ENCODE measurements at places on chromosomes 13 and 19. TPM values are rescaled to one million over a fixed set of nuclear protein-coding genes. Genes with fewer than 3 reads are reported as not detected.

LAIR1 gene
- 0.33 TPM for total RNA-seq

NEK5 gene
- not detected for total RNA-seq

DNA sequence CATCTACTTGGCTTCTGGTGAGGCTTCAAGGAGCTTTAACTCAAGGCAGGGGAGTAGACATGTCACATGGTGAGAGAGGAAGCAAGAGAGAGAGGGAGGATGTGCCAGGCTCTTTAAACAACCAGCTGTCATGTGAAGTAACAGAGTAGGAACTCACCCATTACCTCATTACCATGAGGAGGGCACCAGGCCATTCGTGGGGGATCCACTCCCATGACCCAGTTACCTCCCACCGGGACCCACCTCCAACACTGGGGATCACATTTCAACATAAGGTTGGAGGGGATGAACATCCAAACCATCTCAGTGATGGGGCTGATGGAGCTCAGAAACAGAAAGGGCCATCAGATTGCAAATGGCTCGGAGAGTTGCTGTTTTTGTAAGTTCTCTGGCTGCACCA lies 12.9 kb downstream of the VSTM2B start:
- DNase-seq = no peak

DNA sequence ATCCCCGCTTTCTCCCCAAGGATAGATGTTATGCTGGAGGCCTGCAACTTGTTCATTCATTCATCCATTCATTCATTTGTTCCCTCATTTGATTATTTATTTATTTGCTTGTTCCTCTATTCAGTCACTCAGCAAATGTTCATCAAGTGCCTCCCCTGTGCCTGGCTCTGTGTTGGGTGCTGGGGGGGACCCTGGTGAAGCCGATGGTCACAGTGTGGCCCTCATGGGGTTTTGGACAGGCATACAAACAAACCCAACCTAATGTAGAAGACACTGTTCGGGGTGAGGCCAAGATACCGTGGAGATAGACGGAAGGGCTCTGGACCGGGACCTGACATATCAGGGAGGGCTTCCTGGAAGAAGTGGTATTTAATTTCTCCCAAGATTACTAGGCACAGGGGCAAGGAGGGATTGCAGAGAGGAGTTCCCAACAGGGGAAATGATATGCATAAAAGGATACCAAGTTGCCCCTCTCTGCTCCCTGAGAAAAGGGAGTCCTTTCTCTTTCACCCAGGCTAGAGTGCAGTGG lies 58.1 kb downstream of the ZNF536 start:
- DNase-seq = no peak

- DNase-seq = peak; percentile 90
Observed at GRCh38 chr19:1284979-1285736, 515 bp upstream of the EFNA2 start.

DNA sequence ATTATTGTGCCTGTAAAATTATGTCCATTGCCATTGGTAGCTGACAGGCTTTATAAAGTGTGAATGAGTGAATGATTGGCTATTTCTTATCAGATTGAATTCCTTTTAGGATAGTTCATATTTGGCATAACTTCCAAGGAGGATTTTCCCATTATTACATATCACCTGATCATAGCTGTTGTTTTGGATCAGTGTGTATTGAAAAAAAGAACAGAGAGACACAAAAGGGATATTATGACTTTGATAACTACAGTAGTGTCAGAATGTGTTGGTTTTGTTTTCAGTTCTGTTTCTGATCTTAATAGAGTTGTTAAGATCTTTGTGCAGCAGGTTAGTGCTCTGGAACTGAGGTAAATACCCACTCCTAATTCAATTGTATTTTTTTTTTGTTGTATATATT lies 103.8 kb downstream of the LRCH1 start:
- DNase-seq = no peak

DNA sequence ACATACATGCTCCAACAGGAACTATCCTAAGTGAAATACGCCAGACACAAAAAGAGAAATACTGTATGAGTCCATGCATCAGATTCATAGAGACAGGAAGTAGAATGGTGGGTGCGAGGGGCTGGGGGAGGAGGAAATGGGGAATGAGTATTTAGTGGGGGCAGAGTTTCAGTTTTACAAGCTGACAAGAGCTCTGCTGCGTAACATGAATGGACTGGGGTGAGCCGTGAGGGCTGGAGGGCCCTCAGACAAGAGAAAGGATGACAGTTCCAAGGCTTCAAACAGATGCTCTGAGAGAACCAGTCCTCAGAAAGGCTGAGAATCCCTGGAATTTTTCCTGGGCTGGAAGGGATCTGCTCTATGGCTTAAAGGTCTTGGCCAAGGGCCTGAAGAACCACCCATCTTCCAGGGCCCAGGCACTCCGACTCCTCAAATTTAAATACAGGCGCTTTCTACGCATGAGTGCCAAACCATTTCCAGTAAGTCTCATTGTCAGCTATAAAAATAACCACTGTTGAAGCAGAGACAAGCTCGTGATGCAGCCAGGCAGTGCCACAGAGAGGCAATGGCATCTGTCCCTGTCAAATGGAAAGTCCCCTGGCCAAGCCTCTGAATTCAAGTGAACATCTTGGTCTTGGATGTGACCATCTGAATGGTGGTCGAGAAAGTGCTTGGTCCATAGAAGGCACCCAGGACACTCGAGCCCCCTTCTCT lies 17.5 kb downstream of the KLF2 start:
- DNase-seq = no peak

DNA sequence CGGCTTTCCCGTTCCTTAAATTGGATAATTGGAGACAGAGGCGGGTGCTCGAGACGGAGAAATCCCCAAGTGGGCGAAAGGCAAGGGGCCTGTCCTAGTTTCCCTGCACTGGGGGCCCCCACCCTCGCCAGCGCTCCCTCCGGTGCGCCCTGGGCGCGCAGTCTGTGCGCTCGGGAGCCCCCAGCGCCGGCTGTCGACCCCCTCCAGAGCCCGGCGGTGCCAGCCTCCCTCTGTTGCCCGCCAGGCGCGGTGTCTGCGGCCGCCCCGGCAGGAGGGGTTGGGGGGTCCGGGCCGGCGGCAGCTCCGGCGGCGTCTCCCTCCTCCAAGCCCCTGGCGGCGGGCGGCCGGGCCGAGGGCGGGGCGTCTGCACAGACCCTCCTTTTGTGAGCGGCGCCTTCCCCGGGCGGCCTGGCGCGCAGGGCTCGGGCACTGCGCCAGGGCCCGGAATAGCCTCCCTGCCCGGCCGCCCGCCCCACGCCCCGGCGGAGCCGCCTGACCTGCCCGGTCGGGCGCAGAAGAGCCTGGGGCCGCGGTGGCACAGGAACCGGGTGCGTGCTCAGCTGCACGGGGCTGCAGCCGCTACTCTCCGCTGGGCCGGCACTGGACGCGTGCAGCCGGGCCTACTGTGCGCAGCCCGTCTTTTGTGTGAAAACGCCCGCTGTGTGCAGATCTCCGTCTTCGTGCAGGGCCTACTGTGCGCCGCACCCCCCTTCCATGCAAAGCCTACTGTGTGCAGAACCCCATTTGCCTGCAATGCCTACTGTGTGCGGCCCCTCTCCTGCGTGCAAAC lies 13.2 kb downstream of the GADD45B start:
- DNase-seq = peak; percentile 87

- peak; percentile 31 for DNase-seq
Observed at GRCh38 chr19:53876651-53877224, 5.3 kb upstream of the PRKCG start.

- DNase-seq = peak; percentile 57
Observed at GRCh38 chr19:33251526-33252090, 26.0 kb upstream of the SLC7A10 start.

DNA sequence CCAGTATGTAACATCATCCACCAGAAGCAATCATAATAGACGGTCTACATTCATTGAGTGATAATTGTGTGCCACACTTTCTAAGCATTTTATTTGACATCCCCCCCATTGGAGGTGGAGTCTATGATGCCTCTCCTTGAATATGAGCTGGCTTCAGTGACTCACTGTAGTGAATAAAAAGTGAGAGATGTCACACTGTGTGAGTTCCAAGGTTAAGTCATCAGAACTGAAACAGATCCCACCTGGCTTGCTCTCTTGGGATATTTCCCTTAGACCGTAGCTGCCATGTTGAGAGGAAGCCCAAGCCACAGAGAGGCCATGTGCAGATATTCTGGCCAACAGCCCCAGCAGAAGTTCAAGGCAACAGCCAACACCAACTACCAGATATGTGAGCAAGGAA lies 12.6 kb downstream of the RTBDN start:
- no peak for DNase-seq

SPTBN4 gene
- total RNA-seq = 0.78 TPM

DNA sequence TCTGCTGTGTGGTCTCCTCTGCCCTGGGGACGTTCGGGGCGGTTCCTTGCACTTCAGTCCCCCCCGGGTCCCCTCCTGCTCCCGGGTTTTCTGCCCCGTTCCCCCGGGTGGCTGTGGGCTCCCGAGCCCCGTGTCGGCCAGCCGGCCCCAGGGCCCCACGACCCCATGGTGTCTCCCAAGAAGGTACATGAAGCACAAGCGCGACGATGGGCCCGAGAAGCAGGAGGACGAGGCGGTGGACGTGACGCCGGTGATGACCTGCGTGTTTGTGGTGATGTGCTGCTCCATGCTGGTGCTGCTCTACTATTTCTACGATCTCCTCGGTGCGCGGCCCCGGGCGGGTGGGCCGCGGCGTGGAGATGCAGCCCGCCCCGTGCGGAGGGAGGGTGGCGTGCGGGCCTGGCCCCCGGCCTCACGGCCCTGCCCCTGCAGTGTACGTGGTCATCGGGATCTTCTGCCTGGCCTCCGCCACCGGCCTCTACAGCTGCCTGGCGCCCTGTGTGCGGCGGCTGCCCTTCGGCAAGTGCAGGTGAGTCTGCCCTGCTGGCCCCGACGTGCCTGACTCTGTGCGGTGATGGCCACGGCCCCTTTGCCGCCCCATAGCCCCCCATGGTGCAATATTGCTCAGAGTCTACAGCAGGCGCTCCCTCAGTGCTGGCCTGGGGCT lies 11.3 kb downstream of the SPPL2B start:
- DNase-seq = no peak

- no peak for DNase-seq
Observed at GRCh38 chr13:106873810-106874209, 305.9 kb upstream of the ARGLU1 start.

DNA sequence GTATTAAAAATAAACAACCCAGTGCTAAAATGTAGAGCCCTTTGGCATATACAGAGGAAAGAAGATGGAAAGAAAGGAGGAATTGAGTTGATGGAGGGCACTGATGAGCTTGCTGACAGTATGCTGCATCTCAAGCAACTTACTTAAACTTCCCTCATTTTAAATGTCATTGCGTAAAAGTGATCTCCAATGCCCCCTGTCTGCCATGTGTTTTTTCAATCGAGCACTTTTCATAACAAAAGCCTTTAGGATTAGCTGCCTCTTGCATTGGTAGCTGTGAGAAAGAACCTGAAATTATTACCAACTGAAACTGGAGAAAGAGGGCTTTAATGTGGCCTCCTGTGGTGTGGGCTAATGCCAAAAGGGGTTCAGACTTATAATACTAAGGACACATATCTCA lies 541.6 kb downstream of the SUCLA2 start:
- peak; percentile 31 for DNase-seq

VAV1 gene
- total RNA-seq = 13.3 TPM

C19orf38 gene
- 0.59 TPM for total RNA-seq

GRCh38 chr13:33228648-33229445 lies 56.7 kb downstream of the STARD13 start:
- DNase-seq = peak; percentile 33

- no peak for DNase-seq
Observed at GRCh38 chr13:44765001-44765471, 188.9 kb upstream of the TSC22D1 start.

BST2 gene
- total RNA-seq = 203 TPM

DNA sequence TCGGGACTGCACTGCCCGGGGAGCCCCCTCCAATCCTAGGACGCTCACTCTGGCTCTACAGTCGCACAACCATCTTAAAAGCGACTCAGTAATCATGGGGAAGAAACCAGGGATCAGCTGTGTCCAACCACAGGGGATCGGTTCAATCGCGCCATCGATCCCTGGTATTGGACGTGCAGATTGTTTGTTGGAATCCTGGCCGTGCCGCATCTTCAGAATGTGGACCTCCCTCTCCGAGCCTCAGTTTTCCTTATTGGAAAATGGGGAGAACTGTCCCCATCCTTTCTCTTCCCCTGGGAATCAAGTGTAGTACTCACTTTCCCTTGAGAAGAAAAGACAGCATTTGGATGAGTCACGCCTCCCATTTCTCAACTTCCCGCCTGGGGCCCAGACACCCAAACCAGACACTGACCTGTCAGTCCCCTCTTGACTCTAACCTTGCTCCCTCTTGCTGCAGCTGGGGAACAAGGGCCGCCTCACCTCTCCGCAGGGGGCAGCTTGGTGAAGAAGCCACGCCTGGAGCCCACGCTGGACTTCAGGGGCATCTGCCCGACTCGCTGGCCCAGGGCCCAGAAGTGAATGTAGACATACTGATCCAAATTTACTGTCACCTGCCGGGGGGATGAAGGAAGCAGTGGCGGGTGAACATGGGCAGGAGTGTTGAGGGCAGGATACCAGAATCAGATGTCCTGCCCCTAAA lies 17.6 kb downstream of the EMP3 start:
- peak; percentile 37 for DNase-seq

BRCA2 gene
- 13.8 TPM for total RNA-seq

DNA sequence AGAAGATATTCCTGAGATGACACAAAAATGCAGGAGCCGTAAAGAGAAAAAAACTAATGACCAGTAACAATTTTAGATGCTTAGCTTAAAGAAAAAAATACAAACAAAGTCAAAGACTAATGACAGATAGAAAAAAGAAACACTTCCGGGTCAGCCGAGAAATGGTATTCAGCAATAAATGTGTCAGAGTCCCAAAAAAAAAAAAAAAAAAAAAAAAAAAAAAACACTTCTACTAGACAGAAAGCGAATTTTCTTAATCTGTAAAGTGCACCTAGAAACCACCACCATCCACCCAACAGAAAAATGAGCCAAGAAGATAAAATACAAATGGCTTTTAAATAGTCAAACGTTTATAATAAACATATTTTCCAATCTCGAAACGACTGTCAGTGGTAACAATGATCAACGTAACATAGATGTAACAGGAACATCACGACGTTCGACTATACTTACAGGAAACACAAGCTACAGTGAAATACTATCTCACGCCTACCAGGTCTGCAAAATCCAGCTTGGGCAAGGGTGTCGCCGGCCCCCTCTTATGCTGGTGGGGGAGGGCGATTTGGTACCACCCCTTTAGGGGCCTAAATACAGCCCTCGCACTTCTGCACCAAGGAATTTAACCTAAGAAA lies 10.6 kb downstream of the ABHD17A start:
- no peak for DNase-seq

DNA sequence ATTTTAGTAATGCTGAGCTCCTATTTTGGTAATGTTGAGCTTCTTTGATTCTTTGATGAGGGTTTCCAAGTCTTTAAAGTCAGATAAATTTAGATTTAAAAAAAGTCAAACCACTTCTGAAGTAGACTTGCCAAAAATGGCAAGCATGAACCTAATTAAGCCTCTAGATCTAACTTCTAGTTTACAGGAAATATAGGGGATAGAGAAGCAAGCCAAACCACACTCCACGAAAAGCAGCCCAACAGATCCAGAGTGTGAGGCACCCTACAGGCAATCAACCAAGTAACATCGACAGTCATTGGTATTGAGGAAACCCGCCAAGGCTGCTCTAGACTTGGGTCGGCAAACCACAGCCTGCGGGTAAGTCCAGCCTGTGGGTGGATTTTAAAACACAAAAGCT lies 3.7 kb downstream of the GGACT start:
- no peak for DNase-seq

- DNase-seq = peak; percentile 73
Observed at GRCh38 chr19:2477732-2478191, 1.8 kb downstream of the GADD45B start.

OXGR1 gene
- 0.24 TPM for total RNA-seq

Data from H7 (cell line).